ENCODE measurements at places on chromosomes 16 and 17.

DNA sequence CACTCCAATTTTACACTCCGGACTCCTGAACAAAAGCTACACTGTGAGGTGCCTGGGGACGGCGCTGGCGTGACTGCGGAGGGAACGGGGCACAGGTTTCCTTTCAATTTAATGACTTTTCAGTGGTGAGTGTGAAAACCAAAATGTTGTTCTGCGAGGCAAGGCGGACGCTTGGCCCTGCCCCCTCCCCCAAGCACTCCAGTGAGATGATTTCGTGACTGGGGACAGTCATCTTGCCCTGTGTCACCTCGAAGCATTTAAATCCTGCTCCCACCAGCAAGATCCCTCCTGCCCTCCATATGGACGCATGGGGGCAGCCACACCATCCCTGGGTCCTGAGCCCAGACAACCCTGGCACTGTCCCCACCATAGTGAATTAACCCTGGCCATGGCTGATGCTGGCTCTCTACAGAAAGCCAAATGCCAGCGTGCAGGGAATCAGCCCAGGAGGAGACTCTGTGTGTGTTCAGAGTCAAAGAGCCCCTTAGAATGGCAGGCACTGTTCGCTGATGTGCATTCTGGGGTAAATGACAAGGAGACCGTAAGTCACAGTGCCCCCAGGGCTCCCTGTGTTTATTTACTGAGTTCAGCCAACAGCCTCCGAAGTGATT lies 41.0 kb downstream of the C16orf95 start:
- DNase-seq, result no peak

DNA sequence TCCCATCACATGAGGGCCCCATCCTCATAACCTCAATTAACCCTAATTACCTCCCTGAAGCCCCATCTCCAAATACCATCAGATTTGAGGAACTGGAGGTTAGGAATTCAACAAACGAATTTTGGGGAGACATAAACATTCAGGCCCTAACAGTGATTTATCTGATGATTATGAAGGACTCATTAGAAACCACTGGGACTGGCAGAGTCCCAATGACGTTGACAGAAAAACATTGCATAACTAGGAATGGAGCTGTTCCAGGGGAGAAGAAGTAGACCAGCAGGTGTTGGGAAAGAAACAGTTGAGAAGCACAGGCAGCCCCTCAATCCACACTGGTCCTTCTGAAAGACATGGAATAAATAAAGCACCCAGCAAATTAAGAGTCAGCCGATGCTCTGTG lies 282.0 kb downstream of the MAP2K4 start:
- DNase-seq, result no peak

- no peak for DNase-seq
These were observed 4.6 kb downstream of the ZSCAN10 start for GRCh38 chr16:3094289-3095027.

GRCh38 chr16:84020353-84020752 lies 22.2 kb downstream of the SLC38A8 start:
- DNase-seq, result no peak

- DNase-seq, result no peak
These were observed 88.5 kb downstream of the NPIPB11 start for GRCh38 chr16:29318037-29318436.

GRCh38 chr17:28842282-28843012 lies at the start of gene FAM222B:
FAM222B (minus strand) TSS chr17:28842790; CDS start chr17:28766667, 76,123 bp downstream.
- DNase-seq, result peak; percentile 54

DNA sequence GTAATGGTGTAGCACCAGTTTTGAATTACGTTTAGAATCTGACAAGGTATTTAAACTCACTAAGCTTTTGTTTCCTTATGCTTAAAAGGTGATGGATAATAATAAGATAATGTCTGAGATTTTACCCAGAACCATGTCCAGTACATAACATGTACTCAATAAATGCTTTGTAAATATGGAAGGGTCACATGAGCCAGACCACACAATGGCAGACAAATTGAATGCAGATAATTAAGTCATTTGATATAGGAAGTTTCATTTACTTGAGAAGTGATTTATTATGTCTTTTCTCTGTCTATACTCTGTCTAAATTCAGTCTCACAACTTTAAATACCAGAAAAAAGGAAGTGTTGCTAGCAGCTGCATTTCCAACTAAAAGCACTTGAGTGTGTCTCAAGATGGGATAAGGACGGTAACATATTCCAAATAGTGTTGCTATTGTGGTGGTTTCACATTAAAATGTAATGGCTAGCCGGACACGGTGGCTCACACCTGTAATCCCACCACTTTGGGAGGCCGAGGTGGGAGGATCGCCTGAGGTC lies 52.5 kb upstream of the DHX40 start:
- DNase-seq, result no peak

DNA sequence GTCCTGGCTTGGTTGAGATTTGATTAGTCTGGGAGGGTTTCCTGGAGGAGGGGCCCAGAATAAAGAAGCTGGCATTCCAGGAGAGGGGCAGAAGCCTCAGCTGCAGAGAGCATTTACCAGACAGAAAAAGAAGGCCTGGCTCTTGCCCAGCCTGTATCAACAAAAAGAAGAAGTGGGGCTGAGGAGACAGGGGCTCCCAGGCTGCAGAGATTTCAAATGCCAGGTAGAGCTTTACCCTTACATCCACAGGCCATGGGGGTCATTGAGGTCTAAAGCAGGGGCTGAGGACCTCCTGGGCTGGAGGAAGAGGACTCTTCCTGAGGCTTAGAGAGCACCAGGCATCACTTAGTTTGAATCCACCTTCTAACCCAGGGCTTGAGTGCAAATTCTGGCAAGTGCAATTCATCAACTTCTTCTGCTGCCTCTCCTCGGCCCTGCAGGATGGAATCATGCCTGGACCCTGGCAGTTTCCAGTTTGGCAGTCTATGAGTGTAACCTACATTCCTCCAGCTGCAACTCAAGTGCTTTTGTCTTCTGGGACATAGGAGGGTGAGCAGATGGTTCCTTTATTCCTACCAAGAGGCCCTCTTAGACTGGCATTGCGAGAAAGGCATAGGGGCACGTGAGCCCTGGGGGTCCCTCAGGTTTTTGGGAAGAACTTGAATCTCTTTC lies 15.3 kb downstream of the CA7 start:
- no peak for DNase-seq

GRCh38 chr17:78882540-78883088 lies 20.4 kb downstream of the CEP295NL start:
- no peak for DNase-seq

- DNase-seq, result no peak
These were observed at the start of gene PLEKHH3 for GRCh38 chr17:42676424-42677011. PLEKHH3 (minus strand) TSS chr17:42676994; CDS start chr17:42676563, 431 bp downstream.

DNA sequence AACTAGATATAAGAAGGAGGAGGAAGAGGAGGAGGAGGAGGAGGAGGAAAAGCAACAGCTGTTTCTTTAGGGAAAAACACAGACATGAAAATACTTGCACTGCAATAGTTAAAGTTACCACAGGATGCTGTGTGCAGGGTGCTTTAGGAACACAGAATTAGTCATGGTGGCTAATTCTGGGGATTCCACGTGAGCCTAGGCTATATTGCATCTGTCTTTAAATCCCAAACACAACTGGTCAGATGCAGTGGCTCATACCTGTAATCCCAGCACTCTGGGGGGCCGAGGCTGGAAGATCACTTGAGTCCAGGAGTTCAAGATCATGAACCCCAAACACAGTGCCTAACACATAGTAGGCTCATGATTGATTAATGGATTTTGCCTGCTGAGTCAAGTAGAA lies 155.3 kb upstream of the C16orf82 start:
- no peak for DNase-seq

GRCh38 chr16:47342055-47342454 lies 118.8 kb downstream of the ITFG1 start:
- peak; percentile 43 for DNase-seq

DNA sequence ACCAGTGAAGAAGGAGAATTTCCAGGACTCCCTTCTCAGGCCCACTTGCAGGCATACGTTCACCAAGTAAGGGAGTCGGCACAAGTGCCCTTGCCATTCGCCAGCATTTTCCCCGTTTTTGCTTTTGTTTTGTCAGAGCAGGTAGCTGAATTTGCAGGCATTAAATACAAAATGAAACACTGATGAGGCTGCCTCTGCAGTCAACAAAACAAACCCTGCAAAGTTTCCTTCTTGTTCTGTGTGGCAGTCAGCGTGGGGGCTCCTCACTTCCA lies 7.8 kb downstream of the GLOD4 start:
- no peak for DNase-seq

DNA sequence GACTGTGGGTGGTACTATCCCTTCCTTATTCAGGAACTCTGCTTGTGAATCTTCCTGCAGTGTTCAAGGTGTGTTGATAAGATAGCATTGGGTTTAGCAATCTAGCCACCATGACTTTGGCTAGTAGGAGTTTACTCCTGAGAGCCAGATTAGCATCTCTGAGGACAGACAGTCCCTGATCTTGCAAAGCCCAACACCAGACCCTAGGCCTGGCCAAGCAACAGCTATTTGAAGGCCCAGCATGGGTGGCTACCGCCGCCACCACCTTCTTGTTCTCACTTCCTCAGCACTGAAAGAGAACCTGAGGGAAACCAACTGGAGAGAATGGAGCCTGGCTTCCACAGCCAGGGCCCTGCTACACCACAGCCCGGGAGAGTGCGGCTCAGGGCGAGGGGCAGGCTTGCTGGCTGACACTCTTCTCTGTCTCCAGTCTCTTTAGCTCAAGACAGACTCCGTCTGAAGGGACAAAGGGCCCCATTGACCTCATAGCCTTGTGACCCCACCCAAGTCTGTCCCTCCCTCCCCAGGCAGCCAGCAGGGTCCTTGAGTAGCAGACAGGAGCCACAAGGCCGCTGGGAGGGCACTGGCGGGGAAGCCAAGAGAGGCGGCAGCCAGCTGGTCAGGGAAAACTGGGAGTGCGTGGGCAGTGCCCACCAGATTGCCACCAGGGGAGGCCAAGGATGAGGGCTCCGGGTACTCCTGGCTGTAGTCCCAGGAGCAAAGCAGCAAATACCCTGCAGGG lies 10.9 kb upstream of the ARHGAP23 start:
- no peak for DNase-seq

- DNase-seq, result no peak
These were observed 2.8 kb downstream of the WDR81 start for GRCh38 chr17:1727258-1727789.

DNA sequence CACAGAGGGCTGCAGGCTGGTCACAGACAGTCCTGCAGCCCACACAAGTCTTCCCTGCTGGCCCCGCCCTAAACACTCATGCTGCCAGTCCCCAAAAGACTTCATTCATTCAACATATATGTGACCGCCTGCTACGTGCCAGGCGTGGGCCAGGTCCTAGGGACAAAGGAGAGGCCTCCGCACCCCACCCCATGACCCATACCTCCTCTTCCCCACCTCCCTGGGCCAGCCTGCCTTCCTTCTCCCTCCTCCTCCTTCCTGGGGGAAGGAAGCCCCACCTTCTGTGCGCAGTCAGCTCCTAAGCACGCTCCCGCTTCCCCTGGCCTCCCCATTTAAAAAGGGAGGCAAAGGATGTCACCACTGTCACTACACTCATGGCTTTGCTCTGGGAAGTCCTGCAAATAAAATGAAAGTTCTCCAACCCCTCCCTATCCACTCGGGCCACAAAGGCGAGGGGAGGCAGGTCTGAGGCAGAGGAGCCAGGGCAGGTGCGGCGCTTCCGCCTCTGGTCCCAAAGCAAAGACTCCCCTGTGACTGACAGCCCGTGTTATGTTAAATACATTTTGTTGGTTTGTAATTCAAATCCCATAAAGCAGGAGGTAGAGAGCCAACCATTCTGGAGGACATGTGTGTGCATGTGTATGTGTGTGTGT lies 9.0 kb downstream of the DNAAF8 start:
- no peak for DNase-seq

GRCh38 chr16:1090620-1091587 lies 5.1 kb downstream of the C1QTNF8 start:
- DNase-seq, result no peak

DNA sequence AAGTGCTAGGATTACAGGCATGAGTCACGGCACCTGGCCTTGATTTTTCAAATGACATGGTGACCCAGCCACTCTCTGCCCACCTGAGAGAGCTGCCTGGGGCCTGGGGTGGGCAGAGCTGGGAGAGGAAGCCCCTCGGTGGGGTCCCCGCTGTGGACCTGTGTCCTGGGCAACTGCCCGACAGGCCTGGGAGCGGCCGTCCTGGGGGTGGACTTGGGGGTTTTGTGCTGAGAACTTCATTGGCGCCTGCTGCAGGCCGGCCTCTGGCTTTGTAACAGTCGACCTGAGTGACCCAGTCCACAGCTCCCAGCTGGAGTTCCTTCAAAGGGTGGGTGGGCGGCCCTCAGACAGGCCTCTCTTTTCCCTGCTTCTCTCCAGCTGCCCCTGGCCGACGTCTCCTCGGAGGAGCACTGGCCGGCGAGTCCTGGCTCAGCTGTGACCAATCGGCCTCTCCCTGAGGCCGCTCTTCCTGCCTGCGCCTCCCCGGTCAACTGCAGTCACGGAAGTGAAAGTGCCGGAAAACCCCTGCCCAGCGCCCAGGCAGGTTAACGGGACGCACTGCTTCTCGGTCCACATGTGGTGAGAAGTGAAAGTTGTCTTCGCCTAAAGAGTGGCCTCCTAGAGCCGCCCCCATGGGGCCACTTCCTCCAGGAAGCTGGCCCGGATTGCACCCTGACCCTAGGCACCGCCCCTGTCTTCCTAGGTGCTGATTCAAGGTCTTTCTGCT lies 5.5 kb downstream of the CBFA2T3 start:
- no peak for DNase-seq

DNA sequence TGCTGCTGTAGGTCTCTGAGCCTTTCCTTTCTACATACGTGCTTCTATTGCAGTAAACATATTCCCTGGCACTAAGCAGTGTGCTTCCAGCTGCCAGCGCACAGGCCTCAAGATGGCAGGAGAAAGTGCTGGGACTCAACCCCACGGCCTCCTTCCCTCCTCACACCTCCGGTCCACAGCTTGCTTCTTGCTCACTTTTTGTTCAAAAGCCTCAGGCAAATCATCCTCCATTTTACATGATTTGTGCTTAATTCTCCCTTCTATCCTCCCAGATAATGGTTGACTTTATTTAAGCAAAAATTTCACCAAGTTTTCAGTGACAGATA lies 5.4 kb downstream of the CDK5R1 start:
- DNase-seq, result no peak

DNA sequence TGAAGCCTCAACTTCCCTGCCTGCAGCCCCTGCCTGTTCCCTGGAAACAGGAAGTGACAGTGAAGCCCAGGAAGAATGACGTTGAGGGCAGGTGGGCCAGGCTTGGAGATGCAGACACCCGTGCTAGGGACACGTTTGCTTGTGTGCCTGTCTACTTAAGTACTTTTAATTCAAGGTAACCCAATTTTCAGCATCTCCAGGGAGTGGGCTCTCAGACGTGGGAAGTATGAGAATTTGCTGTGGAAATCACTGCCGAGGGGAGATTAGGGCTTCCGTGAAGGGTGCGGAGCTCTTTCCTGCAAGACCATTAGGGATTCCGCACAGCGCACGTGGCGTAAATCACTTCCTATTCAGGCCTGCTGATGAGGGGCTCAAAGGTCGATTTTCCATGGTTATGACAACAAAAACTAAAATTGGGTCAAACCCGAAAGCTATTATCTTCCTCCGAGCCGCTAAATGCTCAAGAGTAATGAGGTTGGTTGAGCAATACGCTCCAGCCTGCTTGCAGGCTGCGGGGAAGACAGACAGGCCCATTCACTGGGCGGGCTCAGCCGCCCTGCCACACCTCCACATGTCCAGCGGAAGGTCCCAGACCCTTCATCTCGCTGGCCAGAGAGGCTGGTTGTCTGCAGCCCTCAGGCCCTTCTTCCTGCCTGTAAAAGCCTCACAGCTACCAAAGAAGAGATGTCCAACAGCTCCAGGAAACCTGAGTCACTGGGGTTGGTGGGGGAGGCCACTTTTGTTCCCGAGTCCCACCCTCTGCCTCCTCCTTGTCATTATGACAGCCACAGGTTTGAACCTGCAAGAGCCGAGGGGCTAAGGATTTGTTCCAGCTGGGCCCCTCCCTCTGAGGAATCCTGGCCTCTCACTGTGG lies 109.9 kb downstream of the RBFOX3 start:
- DNase-seq, result no peak

GRCh38 chr16:14347706-14348105 lies 276.6 kb downstream of the MRTFB start:
- DNase-seq, result no peak
